ENCODE measurements at places on chromosomes 5 and 9.

DNA sequence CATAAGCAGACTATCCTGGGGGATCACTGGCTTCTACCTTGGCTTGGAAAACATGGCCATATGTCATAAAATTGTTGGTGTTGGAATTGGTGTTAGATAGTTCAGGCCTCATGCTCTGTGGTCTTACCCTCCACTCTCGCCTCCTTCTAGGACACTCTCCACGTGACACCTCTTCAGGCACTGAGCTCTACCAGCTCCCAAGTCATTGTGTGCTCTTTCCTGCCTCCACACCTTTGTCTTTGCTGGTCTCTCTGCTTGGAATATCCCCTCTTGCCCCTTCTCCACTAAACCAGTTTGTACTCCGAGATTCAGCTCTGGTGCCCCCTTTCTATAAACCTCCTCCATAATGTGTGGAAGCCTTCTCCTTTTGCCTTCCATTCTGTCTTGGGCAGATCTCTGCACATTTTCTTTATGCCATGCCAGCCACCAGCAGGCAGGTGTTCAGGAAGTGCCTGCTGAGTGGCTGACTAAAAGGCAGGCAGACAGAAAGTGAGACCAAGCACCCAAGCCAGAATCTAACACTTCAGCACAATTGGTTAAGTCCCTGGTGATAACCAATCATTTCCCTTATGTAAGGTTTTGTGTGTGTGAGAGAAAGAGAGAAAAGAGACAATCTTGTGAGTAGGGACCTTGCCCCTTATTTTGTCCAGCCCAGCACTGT lies 37.7 kb downstream of the SAR1B start:
- DNase-seq, result no peak

GRCh38 chr9:93161786-93162562 lies 22.0 kb upstream of the WNK2 start:
- DNase-seq, result no peak

DNA sequence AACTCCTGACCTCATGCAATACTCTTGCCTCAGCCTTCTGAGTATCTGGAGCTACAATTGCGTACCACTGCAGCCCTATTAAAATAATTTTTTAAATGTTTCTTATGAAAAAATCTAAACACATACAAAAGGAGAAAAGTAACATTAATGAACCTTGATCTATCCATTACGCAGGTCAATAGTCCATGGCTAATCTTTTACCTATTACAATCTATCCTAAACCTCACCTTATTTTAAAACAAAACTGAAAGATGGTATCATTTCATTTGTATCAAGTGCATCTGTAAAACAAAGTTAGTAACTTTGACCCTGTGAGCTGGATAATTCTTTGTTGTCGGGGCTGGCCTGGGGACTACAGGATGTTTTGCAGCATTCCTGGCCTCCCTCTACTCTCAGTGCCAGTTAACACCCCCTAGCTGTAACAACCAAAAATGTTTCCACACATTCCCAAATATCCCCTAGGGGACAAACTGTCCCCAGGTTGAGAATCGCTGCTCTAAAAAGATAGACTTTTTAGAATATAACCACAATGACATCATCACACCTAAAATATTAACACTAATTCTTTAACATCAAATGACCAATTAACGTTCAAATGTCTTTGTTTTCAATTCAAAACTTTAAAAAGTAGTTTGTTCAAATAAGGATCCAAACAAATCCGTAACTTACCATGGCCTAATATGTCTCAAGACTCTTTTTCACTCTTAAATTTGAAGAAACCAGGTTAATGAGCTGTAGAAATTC lies 54.8 kb downstream of the RNF38 start:
- no peak for DNase-seq

GRCh38 chr5:107809201-107810034 lies 138.7 kb upstream of the EFNA5 start:
- no peak for DNase-seq

- no peak for DNase-seq
These were observed 171.0 kb upstream of the OTULINL start for GRCh38 chr5:14410394-14411201.

DNA sequence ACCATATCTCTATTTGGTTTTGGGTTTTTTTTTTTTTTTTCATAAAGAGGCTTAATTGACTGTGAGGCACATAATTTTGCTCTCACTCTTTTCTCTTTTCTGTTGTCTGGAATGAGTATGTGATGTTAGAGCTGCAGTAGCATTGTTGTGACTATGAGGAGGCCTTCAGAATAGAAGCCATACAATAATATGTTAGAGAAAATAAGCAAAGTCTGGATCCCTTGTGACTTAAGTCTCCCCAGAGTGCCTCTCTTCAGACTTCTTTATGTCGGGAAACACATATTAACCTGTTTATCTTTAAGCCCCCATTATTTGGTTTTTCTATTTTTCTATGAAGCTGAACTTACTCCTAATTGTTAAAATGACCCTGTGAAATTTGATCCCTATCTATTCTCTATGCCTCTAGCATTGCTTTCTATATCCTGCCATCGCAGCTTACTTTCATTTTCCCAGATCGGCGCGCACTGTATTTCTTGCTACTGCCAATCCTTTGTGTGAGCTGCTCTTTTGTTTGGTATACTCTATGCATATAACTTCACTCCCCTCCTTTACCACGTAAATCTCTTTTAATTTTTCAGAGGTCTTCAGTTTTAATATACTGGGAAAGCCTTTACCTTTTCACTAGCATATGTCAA lies 372.5 kb upstream of the KCNN2 start:
- DNase-seq, result no peak

Measured in progenitor cell of endocrine pancreas (in vitro differentiated cells).